ENCODE measurements at places on chromosomes 2 and 18.

- no peak for DNase-seq
Observed at GRCh38 chr18:36543991-36544725, 246.6 kb downstream of the FHOD3 start.

DNA sequence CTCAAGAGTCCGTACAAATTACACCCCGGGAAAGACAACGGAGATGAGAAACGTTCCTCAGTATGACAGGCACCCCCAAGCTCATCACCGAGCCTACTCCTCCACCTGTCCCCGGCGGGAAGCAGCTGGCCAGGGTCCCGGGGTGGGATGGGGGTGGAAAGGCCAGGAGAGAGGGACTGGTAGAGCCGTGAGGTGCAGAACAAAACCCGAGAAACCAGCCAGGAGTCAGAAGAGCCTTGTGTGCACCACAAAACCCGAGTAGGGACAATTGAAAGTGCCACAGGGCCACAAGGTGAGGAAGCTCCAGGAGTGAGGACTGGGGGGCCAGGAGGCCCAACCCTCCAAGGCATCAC, 75.5 kb upstream of the SALL3 start:
- no peak for DNase-seq

GRCh38 chr18:51578406-51578980, 381.0 kb upstream of the MEX3C start:
- no peak for DNase-seq

DNA sequence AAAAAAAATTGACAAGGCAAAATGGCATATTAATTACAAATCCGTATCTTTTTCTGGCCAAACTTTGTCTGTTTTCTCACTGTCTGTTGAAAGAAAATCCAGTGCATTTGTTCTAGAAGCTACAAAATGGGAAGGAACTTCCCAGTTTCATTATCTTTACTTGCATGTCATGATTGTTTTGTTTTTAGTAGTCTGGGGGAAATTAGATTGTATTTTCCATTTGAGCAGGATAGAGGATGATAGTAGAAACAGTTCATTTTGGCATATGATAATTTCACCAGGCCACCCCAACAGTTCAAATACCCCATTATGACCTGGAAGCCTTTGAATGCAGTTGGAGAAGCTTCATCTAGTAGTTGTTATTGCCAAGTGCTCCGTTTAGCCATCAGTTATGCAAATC, 77.5 kb upstream of the RANBP2 start:
- DNase-seq: no peak

- no peak for DNase-seq
Observed at GRCh38 chr18:8368512-8369217, 240.6 kb upstream of the RAB12 start.

DNA sequence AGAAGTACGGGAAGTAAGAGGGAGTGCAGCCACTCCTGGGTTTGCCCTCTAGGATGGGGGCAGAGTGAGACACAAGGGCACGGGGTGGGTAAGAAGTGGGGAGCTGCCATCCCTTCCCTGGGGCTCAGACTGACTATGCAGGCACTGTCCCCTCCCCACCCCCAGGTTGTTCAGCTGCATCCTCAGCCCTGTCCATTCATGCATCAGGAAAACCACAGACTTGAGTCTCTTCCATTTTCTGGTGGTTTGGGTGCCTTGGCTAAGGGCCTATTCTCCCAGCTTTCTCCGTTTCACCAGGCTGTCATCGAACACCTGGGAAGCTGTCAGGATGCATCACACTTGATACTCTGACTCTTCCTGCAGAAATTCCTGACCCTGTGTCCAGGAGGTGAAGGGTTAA, 111.9 kb downstream of the TFCP2L1 start:
- no peak for DNase-seq

DNA sequence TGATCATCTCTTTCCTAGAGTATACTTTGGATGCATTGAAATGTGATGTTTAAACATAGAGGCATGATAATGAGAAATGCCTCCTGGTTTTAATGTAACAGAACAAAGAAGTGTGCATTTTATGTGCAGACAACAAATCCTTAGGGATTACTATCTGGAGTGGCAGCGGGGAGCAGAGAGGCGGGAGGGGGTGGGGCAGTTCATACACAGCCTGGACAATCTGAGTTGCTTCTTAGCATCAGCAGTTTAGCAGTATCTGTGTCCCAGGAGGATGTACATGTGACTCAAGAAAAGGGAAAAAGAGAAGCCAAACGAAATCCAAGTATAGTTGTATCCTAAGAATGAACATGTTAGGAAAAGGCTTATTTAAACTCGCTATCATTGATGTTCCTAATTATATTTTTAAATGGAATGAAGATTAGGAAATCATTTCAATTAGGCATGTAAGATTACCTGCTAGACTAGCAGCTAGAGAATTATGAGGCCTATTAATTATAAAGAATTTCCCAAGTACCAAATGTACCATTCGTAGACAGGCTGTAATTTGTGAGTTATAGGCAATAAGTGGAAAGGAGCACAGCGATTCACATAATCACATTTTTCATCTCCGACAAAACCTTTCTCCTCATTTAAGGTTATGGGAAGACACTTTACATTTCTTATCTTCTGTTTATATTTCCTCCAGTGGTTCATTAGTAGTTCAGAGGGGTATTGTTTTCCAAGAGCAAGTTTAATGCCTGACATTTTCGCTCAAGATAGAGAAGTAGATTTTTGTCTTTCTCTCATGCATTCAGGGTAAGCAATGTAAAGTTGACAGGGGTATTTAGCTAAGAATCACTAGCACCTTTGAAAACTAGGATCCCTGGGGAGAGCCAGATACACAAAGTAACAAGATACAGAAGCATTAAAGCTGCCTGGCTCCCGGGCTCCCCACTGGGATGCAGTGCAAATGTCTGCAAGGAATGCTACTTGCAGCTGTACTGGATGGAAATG, 141.3 kb upstream of the NOSTRIN start:
- DNase-seq: no peak

- no peak for DNase-seq
Observed at GRCh38 chr2:3322311-3322970, 55.2 kb downstream of the EIPR1 start.

GRCh38 chr18:55233857-55234256, 274.6 kb upstream of the CCDC68 start:
- no peak for DNase-seq

GRCh38 chr18:499776-500631, 497 bp downstream of the COLEC12 start:
- no peak for DNase-seq

DNA sequence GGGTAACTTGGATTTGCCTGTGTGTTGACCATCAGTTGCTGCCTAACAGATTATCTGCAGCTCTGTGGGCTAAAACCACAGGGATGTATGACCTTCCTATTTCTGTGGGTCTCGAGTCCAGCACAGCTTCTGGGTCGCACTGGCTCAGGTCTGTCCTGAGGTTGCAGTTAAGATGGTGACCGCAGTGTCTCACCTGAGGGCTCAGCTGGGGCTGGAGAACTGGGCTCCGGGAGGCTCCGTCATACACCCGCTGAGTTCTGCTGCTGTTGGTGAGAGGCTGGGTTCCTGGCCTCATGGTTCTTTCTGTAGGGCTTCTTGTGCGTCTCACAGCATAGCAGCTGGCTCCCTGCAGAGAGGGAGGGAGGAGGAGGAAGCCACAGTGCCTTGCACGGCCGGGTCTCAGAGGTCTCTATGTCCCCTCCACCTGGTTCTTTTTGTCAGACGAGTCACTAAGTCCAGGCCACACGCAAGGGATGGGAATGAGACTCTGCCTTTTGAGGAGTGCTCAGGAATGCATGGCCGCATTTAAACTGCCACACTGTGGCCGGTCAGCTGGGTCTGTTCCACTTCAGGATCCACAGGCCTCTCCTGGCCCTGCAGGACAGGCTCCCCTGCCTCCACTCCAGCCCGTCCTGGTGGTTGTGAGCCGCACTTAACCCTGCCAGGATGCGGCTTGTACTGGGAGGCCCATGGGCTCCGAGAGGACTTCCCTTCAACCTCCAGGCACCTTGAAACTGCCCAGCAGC, 67.2 kb downstream of the ADI1 start:
- no peak for DNase-seq

DNA sequence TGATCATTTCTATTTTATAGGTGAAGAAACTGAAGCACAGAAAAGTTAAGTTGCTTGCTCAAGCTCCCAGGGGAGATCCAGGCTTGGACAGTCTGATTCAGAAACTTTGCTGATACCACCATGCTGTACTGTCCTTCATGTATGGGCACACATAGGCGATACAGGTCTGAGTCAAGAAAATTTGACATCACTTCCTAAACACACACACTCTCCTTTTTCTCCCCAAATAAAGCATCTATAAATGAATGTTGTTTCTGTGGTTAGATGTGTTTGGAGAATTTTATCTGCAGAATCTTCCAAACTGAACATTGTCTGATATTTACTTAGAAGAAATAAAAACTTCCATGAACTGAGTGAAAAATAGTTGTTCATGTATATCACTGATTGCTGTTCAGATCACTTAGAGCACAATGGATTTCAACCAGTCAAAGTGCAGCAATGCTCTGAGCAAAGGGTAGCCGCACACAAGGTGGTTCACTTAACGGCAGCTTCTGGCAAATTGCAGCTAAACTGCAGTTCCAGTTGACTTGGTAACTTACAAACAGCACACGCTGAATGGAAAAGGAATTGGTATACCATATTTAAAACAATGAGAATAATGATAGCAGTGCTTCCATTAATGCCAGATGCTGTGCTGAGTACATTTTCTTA, 10.0 kb upstream of the AGFG1 start:
- no peak for DNase-seq

- no peak for DNase-seq
Observed at GRCh38 chr18:11784674-11785304, 66.4 kb upstream of the CHMP1B start.

GRCh38 chr18:55038162-55038561, 78.9 kb upstream of the CCDC68 start:
- DNase-seq: no peak

GRCh38 chr2:5377323-5377722, 314.9 kb upstream of the SOX11 start:
- DNase-seq: no peak

DNA sequence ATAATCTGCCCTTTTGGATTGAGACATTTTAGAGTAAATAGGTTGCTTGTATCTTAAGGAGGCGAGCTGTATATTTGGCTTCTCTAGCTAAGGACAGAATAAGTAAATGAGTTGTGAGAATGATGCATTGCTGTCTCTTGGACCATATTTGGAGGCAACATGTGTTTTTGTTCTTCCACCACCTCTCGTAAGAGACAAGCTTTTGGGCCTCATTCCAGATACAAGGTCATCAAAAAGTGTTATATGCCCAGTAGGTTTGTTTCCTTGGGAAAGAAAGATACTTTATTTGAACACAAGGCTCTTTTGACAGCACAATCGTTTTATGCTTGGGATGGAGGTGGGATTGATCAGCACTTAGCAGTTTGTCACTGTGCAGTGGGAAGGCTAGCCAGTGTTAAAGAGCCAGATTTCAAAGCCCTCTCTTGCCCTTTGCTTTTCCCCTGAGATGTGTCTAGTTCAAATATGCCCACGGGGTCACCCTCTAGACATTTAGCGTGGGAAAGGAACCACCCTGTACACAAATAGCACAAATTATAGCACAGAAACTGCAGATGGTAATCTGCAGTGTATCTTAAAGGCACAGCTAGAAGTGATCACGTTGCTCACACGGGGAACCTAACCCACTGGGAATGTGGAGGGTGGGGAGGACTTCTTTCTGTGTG, 131.3 kb downstream of the MAP4K4 start:
- DNase-seq: no peak

- no peak for DNase-seq
Observed at GRCh38 chr2:67684991-67685390, 287.9 kb downstream of the ETAA1 start.

- no peak for DNase-seq
Observed at GRCh38 chr2:123915380-123915779, 109.7 kb upstream of the CNTNAP5 start.

- no peak for DNase-seq
Observed at GRCh38 chr18:8367217-8367988, 241.8 kb upstream of the RAB12 start.

DNA sequence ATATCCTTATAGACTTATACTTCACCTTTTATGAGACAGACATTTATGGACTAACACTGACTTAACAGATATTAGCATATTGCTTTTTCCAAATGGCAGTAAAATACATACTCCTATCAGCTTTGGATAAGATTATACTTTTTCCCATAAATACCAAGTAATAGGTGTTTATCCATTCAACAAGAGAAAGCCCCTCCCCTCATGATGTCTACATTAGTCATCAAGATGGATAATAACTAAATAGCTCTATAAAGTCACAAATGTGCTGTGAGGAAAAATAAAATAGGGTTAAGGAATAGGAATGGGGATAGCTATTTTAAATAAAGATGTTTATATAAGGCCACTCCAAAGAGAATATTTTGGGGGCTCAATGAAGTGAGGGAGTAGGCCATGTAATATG, 39.4 kb downstream of the CSRNP3 start:
- no peak for DNase-seq

DNA sequence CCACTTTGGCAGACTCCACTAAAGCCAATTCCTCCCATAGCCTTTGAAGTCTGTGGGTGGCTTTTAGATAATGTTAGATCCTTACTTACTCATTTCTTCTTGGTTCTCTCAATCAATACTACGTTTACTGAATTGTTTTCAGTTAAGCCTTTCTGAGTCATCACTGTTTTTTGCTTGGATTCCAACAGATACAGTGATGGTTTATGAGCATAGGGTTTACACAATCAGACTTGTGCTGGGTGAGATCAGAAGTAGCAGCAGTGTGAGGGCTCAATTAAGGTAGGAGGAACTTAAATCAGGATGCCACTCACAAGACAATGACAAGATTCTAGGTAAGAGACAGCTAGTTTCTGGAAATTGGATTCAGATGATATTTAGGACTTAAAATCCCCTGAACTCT, 297.7 kb upstream of the DOK6 start:
- no peak for DNase-seq

GRCh38 chr18:9435041-9435440, 40.3 kb upstream of the RALBP1 start:
- DNase-seq: no peak
